MM.1S (cell line): ENCODE measurements at places on chromosomes 3 and 15.

DNA sequence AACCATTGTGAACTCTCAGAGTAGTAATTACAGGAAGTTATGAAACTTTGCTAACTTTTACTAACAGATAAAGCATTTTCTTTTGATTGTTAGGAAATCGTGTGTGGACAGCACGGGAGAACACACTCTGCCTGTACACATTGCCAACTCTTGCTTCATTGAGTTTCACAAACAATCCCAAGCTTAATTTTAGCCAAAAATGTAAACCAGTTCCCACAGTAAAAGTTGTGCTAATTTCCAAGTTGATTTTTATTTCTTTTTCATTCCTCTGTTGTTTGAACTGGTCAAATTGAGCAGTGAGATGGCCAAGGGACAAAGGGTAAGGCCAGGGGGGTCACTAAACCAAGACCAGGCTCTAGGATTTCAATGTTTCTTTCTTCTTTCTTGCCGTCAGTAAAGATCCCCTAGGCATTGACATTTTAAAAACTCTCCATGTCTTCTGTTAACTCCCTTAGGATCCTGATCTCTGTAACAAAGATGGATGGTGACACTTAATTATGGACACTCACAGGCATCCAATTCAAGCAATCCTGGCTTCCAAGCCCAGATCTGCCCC, 414.9 kb downstream of the RBMS3 start:
- DNase-seq, result no peak

DNA sequence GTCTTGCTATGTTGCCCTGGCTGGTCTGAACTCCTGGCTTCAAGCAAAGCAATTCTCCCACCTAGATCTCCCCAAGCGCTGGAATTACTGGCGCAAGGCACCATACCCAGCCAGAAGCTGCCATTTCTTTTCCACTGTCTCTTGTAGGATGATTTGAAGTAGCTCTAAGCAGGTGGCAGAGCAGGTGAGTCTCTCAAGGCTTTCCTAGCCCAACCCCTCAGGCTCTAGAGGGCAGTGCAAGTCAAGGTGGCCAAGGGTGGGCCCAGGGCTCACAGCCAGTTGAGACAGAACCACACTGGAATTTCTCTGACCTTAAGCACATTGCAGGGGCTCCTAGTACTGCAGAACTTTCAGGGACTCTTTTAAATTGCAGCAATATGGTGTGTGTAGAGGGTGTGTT, 15.6 kb upstream of the DAG1 start:
- no peak for DNase-seq

DNA sequence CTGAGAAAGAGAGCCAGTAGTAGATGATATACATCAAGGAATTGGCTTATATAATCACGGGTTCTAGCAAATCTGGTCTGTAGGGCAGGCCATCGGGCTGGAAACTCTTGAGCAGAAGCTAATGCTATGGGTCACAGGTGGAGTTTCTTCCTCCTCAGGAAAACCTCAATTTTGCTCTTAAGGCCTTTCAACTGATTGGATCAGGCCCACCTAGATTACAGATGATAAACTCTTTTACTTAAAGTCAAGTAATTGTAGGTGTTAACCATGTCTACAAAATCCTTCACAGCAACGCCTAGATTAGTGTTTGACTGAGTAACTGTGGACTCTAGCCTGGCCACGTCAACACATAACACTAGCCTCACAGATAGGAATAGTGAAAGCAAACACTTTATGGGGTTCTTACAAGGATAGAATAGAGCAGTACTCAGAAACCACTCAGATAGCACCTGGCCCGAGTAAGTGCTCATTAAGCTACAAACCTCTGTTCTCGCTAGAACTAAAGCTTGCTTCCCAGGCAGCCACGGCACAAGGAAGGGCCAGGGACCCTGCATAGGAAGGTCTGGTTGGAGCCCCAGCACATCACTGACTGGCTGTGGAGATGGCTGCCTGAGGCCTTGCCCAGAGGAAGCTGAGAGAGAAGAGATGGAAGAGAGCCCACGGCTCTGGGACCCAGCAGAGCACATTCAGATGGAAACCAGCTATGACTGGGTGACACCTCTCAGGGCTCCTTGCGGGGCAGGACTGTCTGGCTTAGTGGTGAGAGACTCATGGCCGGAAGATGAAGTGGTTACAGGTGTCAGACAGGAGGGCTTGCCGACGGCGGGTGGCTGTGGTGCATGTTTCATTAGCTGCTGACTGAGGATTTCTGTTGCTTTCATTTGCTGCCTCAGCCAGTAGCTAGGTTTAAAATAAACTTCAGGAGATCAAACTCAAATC, 202.5 kb upstream of the TLE3 start:
- DNase-seq, result peak; percentile 98

DNA sequence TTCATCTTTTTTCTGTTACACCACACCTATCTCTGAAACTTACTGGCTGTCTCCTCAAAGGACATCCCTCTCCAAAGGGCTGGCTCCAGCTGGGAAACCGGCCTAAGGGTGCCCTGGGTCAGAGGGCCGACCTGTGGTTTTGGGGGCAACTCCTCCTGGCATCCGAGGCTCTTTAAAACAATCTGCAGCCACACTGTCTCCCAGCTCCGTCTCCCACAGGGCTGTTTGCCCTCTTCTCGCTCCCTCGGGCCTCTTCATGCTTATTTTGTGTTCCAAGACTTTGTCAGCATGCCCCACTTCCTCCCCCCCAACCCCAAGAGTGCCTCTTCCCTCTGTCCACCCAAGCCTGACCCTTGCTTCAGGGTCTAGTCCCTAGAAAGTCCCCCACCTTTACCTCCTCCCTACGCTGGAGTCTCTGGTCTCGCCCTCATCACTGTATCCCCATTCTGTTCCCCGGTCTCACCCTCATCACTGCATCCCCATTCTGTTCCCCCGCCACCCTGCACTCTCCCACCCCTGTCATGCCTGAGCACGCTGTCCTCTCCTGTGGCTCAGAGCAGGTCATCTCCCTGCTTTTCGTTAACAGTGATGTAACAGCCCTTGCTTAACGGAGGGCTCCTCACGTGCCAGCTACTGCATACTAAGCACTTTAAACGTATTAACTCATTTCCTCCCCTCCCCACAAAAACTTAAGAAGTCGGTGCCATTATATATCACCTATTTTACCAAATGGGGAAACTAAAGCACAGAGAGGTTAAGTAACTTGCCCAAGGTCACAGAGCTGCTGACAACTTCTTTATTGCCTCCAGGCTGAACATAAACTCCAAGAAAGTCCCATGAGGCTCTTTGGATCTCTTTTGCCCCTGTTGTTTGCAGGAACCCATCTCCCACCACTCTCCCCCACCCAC, 1.1 kb upstream of the CSK start:
- peak; percentile 83 for DNase-seq

DNA sequence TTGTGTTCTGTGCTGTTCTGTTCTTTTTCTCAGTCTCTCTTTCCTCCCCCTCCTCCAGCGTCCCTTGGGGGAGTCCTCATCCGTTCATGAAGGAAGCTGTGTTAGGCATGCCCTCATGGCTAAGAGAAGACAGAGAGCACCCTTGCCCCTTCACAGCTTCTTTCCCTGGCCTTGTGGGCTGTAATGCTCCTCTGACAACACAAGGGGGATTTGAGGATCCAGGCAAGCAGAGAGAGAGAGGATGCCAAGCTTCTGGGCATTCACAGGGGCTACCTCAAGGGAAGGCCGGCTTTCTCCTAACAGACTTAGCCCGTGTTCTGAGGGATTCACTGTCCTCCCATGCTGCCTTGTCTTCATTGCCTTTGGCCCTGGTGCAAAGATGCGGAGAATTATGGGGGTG, 389.5 kb downstream of the LRTM1 start:
- no peak for DNase-seq

DNA sequence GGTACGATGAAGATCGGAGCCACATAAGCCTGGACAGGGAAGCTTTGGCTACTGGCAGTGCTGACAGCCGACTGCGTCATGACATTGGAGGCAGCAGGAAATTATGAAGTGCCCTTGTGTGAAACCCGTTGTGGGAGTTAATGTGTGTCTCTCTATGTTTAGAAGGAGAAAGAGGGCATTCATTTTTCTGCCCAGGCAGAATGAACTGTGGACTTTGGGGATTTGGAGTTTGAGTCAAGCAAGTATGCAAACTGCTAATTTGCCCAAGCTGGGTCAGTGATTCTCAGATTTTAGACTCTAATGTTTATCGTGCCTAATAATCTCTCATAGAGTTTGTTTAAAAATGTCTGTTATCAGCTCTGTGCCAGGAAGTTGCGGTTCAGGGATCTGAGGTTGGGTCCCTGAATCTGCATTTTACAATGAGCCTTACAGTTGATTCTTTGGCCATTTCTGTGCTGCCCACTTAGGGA, 5.6 kb downstream of the CTXND1 start:
- DNase-seq, result no peak

DNA sequence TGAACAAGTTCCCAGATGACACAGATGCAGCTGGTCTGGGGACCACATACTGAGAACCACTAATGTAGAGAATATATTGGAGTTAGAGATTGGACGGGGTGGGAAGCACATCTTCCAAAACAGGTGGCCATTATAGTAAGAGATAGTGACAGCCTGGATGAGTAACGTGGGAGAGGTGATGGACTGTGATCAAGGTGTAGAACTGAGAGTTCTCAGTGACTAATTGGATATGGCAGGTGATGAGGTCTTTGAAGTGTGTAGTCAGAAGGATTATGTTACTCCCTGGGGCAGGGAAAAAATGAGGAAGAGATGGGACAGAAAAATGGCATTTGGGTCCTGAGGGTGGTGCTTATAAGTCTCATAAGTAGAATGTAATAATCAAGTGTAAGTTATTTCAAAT, 66.6 kb downstream of the KCNMB2 start:
- DNase-seq, result no peak

DNA sequence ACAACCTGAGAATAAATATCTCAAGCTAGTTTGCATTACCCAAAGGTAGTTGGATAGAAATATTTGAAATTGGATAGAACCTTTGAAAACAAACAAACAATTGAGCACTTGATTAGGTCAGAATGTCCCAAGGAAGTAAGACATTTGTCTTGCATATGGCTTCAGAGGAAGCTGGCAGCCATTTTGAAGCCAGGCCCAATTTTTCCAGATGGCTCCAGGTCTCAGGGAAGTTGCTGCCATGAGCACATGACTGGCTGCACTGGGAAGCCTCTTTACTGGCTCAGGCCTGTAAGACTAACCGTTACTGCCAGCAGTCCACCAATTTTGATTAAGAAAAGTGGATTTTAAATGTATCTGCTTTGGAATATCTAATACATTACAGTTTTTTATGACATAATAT, 448.9 kb upstream of the DPH6 start:
- no peak for DNase-seq

DNA sequence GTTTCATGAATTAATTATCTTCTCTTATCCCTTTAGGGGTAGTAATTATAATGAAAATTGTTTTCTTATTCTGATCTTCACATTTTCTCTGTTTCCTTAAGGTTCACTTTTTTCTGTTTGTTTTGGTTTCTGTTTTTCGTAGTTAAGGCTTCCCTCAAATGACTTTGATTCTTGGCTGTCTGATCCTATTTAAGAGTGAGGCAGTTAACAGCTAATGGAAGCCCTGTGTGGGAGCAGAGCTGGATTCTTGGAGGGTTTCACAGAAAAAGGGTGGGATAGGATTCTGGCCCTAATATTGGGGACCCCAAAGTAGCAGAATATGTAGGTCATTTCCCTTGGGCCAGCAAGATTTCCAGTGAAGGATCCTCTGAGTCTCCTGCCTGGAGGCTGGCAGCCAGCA, 6.8 kb upstream of the AMOTL2 start:
- no peak for DNase-seq

- DNase-seq, result no peak
These were observed 74.1 kb downstream of the CHL1 start for GRCh38 chr3:270688-271087.

DNA sequence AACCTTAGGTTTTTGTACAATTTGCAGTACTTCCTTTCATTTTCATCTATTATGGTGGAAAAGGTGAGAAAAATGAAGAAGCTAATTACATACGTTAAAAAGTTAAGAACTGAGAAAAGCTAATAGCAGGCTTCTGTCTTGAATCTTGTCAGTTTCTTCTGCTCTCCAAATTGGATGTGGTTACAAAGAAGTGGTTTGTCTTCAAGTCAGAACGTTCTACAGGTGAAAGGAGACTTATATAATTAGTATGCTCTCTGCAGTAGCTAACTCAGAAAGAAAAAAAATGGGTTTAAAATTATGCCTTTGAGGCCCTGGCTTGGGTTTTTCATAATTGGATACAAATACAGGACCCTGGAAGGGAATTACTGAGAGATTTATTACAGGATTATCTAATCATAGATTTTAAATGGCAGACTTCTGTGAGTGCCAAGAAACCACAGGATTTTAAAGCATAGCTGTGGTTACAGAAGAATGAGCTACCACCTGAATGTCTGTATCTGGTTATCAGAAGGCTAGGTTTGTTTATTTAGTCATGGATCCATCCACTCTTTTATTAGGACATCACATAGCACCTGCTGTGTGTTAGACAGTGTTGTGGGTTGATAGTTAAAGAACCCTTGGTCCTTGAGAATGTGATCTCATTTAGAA, 528.1 kb upstream of the MCTP2 start:
- DNase-seq, result no peak

DNA sequence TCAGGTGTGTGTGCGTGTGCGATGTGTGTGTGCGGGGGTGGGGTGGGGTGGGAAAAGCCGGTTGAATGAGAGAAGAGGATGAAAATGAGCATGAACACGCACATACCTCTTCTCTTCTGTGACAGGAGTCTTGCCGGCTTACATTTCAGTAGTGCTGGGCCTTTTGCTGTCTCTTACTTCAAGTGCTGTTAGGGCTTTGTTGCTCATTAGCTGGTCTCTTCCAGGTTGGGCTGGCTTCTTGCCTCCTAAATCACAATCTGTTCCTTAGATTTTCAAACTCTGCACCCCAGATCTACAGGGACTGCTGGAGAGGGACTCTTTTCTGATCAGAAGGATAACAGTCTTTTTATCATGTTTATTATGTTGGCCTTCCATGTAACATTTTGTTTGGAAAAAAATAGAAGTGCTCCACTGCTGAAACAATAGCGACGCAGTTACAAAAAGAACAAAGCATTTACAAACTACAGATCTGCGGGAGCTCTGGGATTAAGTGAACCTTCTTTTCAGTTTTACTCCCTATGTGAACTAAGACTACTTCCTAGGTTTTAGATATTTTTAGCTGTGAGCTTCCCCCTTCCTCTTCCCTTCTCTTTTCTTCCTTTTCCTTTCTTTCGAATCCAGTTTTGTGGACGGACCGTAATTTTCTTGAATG, 48.5 kb downstream of the USP13 start:
- no peak for DNase-seq

DNA sequence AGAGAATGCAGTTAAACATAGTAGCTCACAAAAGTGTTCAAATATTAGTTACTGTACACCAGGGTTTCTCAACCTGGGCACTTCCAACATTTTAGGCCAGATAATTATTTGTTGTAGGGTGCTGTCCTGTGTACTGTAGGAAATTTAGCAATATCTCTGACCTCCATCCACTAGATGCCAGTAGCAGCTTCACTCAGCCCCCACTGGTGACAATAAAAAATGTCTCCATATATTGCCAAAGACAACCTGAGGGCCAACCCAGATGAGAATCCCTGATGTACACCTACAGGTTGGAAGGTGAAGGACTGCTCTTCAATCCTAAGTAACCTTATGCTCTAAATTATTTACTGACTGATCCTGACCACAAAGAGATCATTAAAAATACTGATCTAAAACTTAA, 32.5 kb downstream of the DCUN1D1 start:
- DNase-seq, result peak; percentile 21
